ENCODE measurements at places on chromosomes 5 and 9.

GRCh38 chr5:61085885-61086284, 76.4 kb downstream of the SMIM15 start:
- DNase-seq: no peak

DNA sequence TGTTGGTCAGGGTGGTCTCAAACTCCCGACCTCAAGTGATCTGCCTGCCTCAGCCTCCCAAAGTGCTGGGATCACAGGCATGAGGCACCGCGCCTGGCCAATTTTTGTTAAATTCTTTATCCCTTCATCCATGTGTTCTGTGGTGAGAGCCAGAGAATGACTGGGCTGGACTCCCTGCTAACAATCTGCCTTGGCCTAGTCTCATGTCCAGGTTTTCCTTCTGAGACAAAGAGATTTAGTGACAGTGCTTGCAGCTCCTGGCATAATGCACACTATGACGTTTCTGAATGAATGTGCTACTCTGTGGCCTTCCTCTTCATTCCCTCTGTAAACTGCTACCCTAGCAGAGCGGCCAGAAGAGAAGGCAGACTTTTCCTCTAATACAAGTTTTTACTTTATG, 79.3 kb downstream of the FOXD1 start:
- DNase-seq: no peak

GRCh38 chr9:6121707-6122106, 93.9 kb upstream of the IL33 start:
- no peak for DNase-seq

GRCh38 chr9:117120061-117120460, 294.8 kb downstream of the ASTN2 start:
- DNase-seq: no peak

DNA sequence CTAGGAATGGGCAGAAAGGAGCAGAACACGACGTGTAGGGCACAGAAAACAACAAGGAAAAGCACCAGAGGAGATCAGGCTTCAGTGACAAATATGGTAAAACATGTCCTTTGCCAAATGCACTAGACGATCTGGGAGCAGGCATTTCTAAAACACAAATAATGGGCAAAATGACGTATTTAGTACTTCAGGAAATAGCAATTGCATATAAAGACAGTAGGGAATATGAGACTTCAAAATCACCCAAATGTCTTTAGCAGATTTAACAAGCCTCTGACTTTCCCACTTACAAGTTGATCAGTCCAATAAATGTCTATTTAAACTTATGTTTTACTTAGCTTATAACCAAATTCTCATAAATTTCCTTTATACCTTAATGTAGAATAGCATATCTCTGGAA, 969.6 kb upstream of the C9orf72 start:
- no peak for DNase-seq

DNA sequence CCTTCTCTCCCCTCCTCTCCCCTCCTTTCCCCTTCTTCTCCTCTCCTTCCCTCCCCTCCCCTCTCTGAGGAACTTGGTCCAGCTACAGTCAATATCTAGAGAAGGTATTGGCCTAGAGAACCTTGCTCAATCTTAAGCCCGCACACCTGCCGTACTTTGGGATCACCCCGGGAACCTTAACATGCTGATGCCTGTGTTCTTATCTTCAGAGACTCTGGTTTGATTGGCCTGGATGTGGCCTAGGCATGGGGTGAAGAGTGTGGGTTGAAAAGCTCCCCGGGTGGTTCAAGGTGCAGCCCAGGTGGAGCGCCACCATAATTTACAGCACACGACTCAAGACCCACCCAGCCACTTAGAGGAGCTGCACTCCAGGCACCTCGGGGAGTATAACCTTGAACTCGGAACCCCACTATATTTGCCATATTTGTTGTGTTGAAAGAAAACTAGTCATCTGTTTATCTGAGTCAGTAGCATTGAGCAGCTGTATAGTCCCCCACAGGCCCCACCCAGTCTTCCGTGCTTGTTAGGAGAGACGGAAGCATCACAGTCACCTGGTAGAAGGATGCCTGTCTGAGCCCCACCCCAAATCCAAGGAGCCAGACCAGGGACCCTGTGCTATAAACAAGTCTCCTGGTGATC, 14.4 kb upstream of the PHF19 start:
- DNase-seq: no peak

GRCh38 chr9:89579741-89580385, 24.9 kb upstream of the GADD45G start:
- no peak for DNase-seq

Data from stimulated activated CD4-positive, alpha-beta T cell treated with anti-CD3 and anti-CD28 coated beads, Interleukin-1b, Interleukin-23, amount 100 ng/mL, for 1 hour (primary cell).